Natural killer cell treated with Interleukin-12 subunit alpha and Interleukin-12 subunit beta and Interleukin-15 and Interleukin-18, amount 100 ng/mL, for 72 hours (primary cell): ENCODE measurements at places on chromosomes 2 and 18. TPM values are rescaled to one million over a fixed set of nuclear protein-coding genes. Genes with fewer than 3 reads are reported as not detected.

Gene RGPD3
- total RNA-seq: not detected

Gene BOK
- 2.2 TPM for total RNA-seq

Gene TMEM17
- 0.28 TPM for total RNA-seq

Gene TMEM198
- 3.6 TPM for total RNA-seq

Gene PCARE
- not detected for total RNA-seq

Gene CACNB4
- 0.64 TPM for total RNA-seq

Gene MRO
- total RNA-seq: not detected

Gene HOXD8
- not detected for total RNA-seq

DNA sequence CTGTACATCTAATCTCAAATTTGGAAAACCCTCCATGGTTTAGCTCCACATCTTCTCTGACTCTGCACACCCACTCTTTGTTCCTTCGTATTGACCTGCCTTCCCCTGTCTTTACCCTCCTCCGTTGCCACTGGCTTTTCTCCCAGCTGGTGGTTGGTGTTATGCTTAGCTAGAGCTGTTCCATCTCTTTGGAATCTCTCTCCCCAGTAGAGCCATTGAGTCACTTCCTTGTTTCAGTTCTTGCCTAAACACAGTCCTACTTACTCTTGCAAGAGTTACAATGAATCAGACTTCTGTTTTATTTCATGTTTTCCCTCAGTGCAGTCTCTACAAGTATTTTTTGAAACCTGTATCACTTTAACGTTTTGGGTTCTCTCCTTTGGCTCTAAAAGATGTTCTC lies 263.9 kb downstream of the LTBP1 start:
- no peak for DNase-seq

DNA sequence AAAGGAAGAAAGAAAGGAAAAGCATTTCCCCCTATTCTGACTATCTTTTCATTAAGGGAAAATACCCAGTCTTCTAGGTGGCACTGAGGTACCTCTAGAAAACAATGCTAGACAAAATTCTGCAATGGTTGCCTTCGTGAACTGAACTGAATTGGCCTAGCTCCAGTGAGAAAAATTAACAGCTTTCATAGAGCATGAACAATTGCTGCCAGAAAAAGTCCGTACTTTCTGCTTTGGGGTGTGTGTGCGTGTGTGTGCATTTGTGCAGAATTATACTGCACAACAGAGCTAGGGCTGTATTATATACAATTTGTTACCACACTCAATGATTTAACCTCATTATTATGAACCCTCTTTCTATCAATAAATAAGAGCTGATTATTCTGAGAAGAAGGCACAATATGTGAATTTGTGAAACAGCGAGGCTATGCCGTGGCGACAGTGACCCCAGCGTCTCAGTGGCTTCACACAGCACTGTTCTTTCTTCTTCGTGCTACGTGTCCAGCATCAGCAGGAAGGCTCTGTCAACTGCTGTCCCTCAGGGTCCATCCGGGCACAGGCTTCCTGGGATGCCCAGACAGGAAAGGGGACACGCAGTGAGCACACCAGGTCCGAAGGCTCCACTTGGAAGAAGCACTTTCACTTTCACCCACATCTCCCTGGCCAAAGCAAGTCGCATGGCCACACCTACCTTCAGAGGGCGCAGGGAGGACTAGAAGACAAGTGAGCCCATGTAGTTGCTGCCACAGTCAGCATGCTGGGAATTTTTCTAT lies 47.5 kb downstream of the PTGR3 start:
- no peak for DNase-seq

GRCh38 chr2:168155680-168156079 lies 91.7 kb downstream of the STK39 start:
- DNase-seq: no peak

DNA sequence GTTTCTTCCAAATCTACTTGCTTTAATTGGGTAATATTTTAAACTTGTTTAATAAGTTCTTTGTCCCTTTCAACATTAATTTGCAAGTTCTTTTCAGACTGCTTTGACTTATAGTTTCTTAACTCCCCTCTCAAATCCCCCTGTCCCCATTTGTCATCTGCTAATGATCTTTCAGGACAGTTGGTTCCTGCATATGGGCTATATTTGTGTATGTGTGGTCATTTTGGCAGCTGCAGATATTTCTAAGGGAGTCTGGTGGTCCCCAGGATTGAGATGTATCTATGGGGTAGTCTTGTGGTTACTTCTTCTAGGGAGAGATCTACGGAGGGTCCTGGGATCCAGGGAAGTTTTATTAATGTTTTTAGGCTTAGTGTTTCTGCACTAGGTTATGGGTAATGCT lies 120.6 kb upstream of the SP3 start:
- DNase-seq: no peak

- DNase-seq: no peak
Measured at GRCh38 chr2:177633111-177633510, 240.5 kb downstream of the AGPS start.

DNA sequence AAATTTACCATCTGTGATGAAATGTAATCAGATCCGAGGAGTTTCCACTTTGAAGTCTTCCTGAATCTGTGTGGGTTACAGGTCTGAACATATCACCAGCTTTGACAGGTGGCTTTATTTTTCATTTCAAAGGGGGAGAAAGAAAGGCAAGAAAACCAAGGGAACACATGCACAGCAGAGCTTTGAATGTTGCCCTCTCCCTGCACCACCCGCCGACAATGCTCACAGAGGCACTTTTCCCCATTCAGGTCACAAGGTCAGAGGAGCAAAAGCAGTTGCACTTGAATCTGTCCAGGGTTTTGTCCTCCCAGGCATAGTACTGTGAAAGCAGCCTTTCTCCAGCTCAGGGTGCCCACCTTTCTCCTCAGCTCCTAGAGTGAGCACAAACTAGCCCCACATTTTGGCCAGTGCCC lies 130.2 kb downstream of the OSR1 start:
- no peak for DNase-seq

- DNase-seq: no peak
Measured at GRCh38 chr18:39435996-39436395, 1870.4 kb upstream of the CELF4 start.

DNA sequence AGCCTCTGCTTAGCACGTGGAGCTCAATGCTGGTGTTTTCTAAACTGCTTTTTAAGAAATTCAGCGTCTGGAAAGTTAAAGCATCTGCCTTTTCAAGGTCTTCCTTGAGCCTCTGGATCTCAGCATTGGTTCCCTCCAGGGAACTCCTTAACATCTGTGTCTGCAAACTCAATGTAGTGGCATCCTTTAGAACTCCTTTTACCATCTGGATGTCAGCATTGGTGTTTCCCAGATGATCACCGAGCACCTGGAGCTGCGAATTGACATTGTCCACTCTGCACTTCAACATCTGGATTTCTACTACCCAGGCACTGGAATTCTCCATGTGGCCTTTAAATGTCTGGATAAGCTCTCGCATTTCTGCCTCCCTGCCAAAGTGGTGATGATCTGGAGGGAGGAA lies 3.7 kb downstream of the CLEC4F start:
- DNase-seq: no peak

- no peak for DNase-seq
Measured at GRCh38 chr2:160222546-160223283, 22.6 kb upstream of the ITGB6 start.

DNA sequence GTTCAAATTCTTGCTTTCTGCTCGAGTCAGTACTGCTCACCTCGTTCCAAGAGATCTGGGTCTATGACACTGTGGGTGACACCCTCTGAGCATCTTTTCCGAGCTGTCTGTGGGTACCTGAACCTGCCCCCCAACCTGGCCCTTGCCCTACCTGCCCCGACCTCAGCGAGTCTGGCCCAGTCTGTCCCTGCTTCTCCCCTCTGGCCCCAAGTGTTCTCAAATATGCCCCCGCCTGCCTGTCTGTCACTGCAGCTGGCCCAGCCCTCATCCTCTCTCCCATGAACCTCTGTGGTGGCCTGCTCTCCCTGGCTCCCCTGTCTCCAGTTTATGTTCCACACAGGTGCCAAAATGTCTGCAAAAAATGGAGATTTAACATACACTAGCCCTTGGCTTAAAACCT lies 11.8 kb downstream of the IL1R1 start:
- no peak for DNase-seq

GRCh38 chr18:43932140-43932539 lies 654.9 kb upstream of the SYT4 start:
- no peak for DNase-seq

GRCh38 chr2:105291981-105292380 lies 37.6 kb downstream of the TGFBRAP1 start:
- no peak for DNase-seq

- DNase-seq: no peak
Measured at GRCh38 chr18:46283895-46284295, 179.7 kb downstream of the HAUS1 start.

DNA sequence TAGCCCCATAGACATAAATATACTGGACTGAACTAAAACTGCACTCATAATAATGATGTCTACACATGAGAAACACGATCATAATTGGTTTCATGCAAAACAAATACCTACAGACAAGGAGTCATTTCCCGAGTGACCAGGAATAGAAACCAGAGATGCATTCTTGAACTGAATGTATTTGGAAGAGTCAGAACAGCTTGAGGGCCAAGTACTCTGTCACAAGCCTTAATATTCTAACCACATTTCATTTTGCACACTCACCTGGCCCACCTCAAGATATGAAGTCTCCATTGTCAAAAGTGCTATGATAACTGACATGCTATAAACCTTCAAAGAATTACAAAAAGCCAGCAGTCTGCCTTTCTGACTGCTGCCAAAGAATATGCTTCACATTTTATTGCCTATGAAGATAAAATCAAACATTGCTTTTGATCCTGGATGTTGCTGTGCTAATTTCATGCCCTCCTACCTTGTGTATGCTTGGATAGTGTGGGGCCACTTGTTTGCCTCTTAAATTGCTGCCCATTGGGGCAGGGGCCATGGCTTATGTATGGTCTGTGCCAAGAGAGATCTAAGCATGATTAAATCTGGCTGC lies 18.9 kb upstream of the ASAP2 start:
- DNase-seq: no peak

- no peak for DNase-seq
Measured at GRCh38 chr2:209907746-209908145, 94.7 kb upstream of the RPE start.

- no peak for DNase-seq
Measured at GRCh38 chr2:59032499-59032898, 791.4 kb upstream of the FANCL start.

GRCh38 chr2:185245806-185246205 lies 492.8 kb upstream of the FSIP2 start:
- DNase-seq: no peak

DNA sequence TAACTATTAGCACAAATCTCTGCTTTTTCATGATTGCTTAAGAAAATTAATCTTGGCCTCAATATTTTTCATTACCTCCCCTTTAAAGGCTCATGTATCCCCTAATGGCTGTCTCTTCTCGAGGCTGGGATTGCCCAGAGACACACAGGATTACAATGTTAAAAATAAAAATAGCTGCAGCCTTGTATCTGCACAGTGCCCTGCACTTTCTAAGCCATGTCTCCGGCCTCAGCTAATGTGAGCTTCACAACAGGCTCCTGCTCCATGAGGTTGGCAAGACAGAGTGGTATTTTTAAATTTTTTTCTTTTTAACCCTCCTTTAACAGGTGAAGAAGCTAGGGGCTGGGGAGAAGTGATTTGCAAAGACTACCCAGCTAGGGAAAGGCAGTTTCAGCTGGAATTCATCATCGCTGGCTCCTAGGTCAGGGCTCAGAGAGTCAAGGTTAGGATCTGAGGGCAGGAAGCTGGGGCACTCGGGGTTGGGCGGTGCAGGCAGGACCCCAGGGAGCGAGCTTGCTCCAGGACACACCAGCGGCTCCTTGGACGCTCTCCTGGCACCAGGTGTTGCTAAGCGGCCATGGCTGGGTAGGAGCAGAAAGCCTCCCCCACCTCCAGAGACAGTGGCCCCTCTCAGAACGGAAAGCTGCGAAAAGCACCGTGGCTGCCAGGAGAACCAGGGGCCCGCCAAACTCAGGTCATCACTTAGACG lies 135.6 kb downstream of the SMAD2 start:
- no peak for DNase-seq

GRCh38 chr2:48147719-48148118 lies 241.4 kb upstream of the FBXO11 start:
- DNase-seq: no peak

- no peak for DNase-seq
Measured at GRCh38 chr2:234091883-234092282, 41.4 kb downstream of the SPP2 start.

DNA sequence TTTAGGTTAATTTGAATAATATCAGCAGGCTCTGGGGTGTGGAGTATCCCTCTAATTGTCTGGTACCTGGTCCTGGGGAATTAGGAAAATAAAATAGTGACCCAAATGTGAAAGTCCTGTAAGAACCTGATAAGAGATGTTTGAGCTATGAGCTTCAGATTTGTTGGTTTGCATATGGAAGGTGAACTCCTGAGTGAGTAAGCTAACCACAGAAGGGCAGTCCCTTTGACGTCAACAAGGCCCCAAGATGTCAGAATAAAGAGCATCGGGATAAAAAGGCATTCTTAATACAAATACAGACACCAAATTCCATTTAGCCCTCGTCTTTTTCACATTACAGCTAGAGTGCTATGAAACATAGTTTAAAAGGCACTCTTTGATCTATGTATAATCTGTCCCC lies 1366.3 kb upstream of the TMEFF2 start:
- no peak for DNase-seq

GRCh38 chr2:104867813-104868504 lies 14.0 kb downstream of the POU3F3 start:
- no peak for DNase-seq

DNA sequence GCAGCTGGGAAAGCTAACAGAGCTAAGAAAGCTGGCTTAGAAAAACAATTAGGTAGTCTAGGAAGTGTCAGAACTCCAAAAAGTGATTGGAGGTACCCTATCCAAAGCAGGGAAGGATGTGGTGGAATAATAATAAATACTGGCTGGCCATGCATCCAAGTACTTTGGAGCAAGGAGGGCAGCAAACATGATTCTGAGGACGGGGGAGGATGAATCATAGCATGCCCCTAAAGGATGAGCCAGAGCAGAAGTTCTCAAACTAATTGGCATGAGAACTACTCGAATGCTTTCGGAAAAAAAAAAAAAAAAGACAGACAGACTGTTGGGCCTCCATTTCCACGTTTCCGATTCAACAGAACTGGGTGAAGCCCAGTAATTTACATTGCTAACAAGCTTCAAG lies 2.4 kb downstream of the CWC22 start:
- no peak for DNase-seq

- no peak for DNase-seq
Measured at GRCh38 chr2:215712219-215712868, 276.5 kb upstream of the FN1 start.

- DNase-seq: no peak
Measured at GRCh38 chr2:208579678-208580077, 173.1 kb downstream of the PTH2R start.

GRCh38 chr2:173715441-173715840 lies 249.7 kb downstream of the SP3 start:
- no peak for DNase-seq

- DNase-seq: no peak
Measured at GRCh38 chr18:58723810-58724602, 52.7 kb downstream of the MALT1 start.
